ENCODE measurements at places on chromosomes 7 and 10.

DNA sequence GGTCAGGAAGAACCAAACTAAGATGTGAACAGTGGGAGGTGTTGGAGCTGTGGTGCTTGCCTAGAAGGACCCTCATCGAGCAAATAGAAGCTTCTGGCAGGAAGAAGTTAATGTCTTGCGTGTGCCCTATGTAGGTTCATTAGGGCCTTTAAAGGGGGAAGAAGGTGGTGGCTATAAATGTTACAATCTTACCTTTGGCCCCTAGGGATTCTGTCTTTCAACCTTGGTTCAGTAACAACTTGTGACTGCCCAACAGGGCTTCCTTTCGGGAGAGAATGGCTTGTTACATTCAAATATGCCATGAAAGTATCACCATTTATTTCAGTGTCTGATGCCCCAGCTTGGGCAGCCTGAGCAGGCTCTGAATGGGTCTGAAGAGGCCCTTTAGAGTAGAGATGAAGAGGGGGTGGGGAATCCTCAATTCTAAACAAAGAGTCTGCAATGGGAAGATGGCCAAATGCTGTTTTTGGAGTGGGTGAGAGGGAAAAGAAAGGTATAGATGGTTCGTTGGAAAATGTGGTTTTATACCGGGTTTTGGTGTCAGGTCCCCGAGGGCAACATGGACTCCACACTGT is 108.0 kb downstream of the TCF7L2 start:
- no peak for DNase-seq

- no peak for DNase-seq
Measured at GRCh38 chr7:108071551-108071950, 58.6 kb downstream of the LAMB4 start.

GRCh38 chr10:123990889-123991288 is 99.3 kb upstream of the CPXM2 start:
- DNase-seq: no peak

DNA sequence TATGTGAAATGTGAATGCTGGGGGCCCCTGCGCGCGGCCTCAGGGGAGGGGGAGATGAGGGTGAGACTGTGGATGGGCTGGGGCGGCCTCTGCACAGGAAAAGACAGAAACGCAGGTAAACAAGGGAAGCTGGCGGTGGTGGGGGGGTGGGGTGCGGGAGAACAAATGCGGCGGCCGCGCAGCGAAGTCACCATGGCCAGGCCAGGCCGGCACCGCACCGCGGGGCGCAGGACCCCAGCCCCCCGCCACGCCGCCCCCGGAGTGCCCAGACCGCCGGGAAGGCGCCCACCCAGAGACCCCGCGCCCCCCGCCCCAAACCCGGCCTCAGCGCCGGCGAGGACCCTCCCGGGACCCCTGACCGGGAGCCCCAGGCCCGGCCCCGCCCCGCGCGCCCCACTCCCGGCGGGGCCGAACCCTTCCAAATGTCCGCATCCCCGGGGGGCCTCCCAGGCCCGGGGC is 14.5 kb upstream of the DNAAF5 start:
- no peak for DNase-seq

- no peak for DNase-seq
Measured at GRCh38 chr10:108849688-108850087, 1073.6 kb downstream of the XPNPEP1 start.

DNA sequence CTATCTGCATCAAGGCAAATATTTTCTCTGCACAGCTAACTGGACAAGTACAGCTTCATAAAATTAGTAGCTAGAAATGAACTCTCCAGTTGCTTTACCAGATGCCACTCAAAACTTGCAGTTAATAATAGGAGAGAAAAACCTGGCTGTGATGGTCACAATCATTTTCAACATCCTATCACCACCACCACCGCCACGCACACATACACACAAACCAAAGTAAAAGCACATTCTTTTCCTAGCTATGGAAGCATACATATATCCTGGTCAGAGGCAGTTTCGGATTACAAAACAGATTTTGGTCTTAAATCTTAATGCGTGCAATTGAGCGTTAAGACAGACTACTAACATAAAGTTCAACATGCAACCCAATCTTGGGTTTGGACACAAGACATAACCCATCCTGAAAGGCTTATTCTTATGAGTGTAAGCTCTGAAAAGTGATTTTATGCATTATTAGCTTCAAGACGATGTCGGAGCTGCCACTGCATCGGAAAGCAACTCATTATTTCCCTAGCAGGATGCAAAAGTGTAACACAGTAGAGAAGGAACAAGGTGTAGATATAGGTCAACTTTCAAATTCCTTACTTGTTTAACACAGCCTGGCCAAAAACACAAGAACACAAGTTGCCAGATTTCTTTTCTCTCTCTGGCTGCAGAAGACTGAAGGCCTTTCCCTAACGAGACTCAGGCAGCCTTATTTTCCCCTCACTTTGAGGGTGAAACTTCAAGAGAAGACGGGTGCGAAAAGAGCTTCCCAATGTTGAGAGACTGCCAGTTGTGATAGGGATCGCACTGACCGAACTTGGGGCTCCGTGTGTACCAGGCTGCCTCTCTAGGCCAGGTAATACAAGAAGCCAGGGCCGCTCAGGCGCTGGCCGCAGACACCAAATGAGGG is 1.2 kb downstream of the CACUL1 start:
- DNase-seq: peak; percentile 69

All from erythroblast (primary cell).